PC-3 (cell line): ENCODE measurements at places on chromosomes 2 and 18. TPM values are rescaled to one million over a fixed set of nuclear protein-coding genes. Genes with fewer than 3 reads are reported as not detected.

DNAJC5G gene
- total RNA-seq = not detected in 2 replicates

KCNF1 gene
- total RNA-seq = 1.3 and 1.8 TPM in 2 replicates

DYNAP gene
- total RNA-seq = not detected in 2 replicates

DNA sequence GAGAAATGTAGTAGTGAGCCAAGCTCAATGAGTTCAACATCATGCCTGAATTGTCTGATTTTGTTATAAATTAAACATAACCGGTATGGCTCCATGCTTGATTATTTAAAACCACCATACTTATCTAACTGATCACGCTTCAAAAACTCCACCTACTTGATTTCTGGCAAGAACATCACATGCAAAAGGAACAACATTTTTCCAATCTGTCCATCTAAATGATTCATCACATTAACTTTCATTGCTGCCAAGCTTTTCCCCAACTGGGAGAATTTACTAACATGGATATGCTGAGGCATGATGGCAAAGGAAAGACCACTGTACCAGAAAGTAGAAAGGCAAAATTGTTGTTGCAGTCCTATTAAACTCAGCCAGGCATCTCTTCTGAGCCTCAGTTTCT lies 286.8 kb downstream of the TRIB2 start:
- H3K4me1 ChIP-seq = peaks cover 7% of the 10 kb centered on the region
- H3K36me3 ChIP-seq = no peaks in the 10 kb centered on the region
- H3K27ac ChIP-seq = no peak overlapping the region
- no peak for DNase-seq
